ENCODE measurements at places on chromosomes 2 and 18. TPM values are rescaled to one million over a fixed set of nuclear protein-coding genes. Genes with fewer than 3 reads are reported as not detected.

The HTRA2 gene
- 45.7 TPM for total RNA-seq

The RTP5 gene
- total RNA-seq, result not detected

The NPAS2 gene
- total RNA-seq, result 3.6 TPM

The ZSWIM2 gene
- under 0.01 TPM for total RNA-seq

The HMSD gene
- 0.83 TPM for total RNA-seq

The FHL2 gene
- total RNA-seq, result 120 TPM

The PRKAG3 gene
- total RNA-seq, result 0.26 TPM

The CELF4 gene
- not detected for total RNA-seq

The MARCO gene
- total RNA-seq, result not detected

The SERPINB3 gene
- not detected for total RNA-seq

The LIPG gene
- 0.50 TPM for total RNA-seq

All from fibroblast of lung (primary cell).